Chondrocyte (in vitro differentiated cells): ENCODE measurements at places on chromosomes 4 and X.

- DNase-seq: no peak
These were observed 103.1 kb downstream of the PHEX start for GRCh38 chrX:22135171-22135711.

DNA sequence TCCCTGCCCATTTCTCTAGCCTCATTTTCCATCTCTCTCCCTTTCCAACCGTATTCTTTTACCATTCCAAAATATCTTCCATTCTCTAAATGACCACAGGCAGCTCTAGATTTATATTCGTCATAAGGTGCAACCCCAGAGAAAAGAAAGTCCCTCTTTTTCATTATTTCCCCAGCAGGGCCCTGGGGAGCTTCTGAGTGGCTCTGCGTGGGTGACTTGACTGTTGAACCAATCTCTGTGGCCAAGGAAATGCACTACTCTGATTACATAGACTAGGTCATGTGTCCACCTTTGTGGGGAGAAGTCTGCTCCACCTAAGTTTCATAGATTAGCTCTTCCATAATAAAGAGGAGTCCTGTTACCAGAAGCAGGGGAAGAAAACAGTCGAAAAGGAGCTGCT lies 51.4 kb downstream of the ATOH1 start:
- DNase-seq: no peak

GRCh38 chr4:18134111-18134510 lies 112.6 kb upstream of the LCORL start:
- no peak for DNase-seq

DNA sequence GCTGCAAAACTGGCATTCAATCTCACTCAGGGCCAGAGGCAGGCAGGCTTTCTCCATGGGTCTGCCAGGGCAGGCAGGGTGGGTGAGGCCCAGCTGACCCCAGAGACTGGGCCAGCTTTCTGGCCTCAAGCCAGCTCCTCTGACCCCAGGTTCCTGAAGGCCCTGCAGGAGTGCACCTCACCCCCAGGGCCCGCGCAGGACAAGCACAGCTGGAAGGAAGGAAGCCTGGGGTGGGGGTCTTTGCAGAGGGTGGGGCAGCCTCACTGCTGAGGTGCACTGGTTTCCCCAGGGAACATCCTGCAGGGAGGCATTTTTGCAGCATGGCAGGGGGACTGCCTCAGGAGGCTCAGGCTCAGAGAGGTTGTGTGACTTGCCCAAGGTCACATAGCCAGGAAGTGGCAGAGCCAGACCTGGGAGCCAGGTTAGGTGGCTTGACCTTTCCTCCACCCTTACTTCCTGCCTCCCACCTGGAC lies 31.5 kb upstream of the AFAP1 start:
- no peak for DNase-seq

DNA sequence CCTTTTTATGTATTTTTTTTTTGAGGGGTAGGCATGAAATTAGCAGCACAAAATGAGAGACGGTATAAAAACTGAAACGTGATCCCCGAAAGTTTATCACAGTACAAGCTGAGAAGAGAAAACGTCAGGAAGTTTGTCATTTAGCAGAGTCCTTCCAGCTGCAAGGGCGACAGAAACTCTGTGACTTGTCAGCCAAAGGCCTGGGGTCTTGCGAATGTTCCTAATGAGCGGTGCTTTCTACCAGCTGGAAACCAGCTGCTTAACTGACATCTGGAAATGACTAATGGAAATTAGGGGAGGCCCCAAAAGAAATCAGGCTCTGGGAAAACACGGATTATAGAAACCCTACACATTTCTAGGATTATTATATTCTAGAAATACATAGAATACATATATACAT lies 66.5 kb downstream of the CHRNA9 start:
- DNase-seq: no peak

DNA sequence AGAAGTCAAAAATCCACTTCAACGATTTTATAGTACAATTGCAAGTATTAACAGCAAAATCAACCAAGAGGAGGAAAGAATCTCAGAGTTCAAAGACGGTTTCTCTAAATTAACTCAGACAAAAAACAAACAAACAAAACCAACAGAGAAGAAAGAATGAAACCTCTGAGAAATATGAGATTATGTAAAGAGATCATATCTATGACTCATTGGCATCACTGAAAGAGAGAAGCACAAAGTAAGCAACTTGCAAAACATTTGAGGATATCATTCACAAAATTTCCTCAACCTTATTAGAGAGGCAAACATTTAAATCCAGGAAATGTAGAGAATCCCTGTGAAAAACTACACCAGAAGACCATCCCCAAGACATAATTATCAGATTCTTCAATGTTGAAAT lies 370.4 kb downstream of the INPP4B start:
- DNase-seq: no peak

DNA sequence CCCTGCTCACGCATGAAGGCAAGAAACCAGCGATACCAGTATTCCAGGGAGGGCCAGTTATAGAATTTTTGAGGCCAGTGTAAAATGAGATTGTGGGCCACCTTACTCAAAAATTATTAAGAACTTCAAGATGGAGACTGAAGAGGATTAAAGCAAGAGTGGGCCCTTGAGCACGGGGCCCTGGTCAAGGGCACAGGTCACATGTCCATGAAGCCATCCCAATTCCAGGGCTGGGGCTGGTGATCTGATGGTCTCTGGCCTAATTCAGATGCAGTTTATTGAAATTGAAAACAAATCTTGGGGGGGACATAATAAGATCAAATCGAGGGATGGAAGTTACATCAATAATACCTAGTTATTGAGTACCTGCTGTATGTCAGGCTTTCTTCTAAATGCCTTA lies 58.3 kb downstream of the SMIM20 start:
- no peak for DNase-seq

- no peak for DNase-seq
These were observed 65.4 kb downstream of the PRKX start for GRCh38 chrX:3648084-3648483.

DNA sequence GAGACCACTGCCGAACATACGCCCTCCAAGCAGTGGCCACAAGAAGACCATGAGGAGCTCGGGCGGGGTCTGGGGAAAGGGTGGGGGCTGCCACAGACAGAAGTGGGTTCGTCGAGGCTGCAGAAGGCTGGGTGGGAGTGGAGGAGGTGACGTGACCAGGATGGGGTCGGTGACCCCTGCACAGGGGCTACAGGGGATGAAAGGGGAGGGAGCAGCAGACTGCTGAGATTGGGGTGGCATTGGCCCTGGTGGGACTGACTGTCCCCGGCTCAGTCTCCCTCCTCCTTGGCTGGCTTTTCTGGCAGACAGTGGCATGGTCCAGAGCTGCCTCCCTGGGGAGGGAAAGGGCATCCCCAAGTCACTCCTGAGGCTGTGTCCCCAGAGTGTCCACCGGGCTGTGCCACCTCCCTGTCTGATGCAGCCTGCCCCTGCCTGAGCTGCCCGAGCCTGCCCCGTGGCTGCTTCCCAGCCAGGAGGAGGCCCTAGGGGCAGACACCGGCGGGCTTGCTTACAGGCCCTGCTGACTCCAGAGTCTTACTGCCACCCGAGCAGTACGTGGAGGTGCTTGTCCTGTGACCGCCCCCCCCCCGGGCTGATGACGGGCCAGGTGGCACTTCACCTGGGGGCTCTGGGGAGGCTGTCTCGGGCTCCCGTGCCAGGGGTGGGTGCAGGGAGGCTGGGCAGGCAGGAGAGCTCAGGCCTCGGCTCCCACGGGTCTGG lies 7.2 kb downstream of the SH3BP2 start:
- DNase-seq: peak; percentile 89

DNA sequence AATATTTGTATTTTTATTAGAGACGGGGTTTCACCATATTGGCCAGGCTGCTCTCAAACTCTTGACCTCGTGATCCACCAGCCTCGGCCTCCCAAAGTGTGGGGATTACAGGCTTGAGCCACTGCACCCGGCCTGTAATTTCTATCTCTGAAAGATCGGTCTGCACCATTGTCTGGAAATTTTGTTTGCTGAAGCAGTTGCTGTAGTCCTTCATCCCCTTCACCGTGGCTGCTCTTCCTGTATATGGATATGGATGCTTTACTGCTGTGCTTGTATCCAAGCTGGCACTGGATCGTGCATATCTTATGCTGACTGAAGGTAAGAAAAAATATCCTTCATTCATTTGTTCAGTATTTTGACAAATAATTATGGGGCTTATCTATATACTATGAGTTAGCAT lies 338.4 kb upstream of the GNPDA2 start:
- DNase-seq: no peak

GRCh38 chrX:78104447-78105176 lies 564 bp downstream of the PGK1 start:
- no peak for DNase-seq

DNA sequence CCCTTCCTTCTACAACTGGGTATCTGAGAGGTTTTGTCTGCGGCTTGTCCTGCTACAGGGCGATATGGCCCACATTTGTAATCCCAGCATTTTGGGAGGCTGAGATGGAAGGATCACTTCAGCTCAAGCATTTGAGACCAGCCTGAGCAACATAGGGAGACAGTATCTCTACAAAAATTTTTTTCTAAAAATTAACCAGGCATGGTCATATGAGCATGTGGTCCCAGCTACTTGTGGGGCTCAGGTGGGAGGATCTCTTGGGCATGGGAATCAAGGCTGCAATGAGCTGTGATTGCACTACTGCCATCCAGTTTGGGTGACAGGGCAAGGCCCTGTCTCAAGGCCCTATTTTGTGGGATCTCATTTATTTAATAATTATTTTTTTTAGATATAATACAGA lies 420.6 kb upstream of the PABPC4L start:
- DNase-seq: no peak

DNA sequence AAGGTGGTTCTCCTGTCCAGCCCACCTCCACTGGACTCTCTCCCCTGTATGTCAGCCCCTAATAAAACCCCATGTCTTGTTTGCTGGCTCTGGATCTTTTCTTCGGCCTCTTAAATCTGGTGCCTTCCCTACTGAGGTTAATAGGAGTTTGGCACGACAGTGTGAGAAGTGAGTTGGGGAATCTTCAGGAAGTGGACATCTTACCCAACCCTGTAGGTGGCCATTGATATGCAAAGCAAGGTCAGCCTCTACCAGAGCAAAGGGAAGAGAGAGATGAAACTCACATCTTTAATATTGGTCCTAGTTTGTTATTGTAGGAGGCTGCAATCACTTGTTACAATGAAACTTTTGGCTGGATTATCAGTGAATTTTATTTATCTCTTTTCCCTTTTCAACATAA lies 111.7 kb downstream of the CHRDL1 start:
- no peak for DNase-seq

DNA sequence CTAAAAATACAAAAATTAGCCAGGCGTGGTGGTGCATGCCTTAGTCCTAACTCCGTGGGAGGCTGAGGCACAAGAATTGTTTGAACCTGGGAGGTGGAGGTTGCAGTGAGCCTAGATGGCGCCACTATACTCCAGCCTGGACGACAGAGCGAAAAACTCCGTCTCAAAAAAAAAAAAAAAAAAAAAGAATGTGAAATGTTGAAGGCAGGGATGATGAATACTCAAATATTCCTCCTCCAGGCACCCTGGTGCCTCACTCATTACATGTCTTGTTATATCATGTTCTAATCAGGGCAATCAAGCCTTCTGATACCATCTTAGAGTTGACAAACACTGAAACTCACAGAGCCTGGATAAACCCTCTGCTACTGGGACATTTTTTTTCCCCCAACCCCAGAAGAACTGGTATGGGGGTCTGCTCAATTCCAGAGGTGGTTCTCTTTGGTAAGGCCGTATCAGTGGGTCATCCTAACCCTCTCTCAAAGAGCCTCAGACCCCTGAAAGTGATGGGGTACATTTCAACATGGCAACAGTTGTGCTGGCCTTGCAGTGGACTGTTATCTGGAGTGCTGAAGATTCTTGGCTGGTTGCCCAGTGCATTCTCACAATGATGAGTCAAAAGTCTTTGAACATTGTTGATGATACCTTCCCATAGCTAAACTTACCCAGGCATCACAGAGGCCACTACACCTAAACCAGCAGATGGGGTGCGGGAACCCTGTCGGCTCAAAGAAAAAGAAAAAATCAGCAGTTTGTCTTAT lies 2.4 kb upstream of the SH3KBP1 start:
- DNase-seq: no peak
